HCT116 (cell line): ENCODE measurements at places on chromosomes 1 and 21.

DNA sequence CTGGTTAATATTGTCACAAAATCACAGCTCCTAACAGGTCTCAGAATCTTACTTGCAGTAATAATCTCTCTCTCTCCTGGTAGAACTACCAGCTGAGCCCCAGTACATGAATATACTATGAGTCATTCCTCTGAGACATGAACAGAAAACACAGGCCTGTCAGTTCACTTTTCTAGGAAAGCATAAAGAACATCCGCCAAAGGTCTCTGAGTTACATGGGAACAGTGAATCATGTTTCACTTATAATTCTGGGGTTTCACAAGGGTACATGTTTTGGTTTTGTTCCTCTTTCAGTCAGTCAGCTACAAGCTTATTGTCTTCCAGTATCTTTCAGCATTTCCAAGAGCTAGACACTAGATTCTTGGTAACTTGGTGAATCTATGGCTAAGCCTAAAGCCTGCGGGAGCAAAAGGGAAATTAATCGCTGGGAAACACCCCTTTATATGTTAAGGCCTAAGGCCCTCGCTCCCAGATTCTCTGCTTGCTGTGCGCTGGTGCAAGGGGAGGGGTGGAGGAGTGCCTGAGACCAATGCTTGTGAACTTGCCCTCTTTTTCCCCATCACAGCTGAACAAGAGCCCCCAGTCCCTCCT is 31.7 kb downstream of the IFNGR2 start:
- H3K27ac ChIP-seq, result peak overlapping the region; percentile 10; the same call in 1 of the 2 replicates
- no peak for DNase-seq
- no peaks in the 10 kb centered on the region for H3K4me1 ChIP-seq
- no peak overlapping the region for H3K4me3 ChIP-seq
- H3K36me3 ChIP-seq, result peaks cover 20% of the 10 kb centered on the region

DNA sequence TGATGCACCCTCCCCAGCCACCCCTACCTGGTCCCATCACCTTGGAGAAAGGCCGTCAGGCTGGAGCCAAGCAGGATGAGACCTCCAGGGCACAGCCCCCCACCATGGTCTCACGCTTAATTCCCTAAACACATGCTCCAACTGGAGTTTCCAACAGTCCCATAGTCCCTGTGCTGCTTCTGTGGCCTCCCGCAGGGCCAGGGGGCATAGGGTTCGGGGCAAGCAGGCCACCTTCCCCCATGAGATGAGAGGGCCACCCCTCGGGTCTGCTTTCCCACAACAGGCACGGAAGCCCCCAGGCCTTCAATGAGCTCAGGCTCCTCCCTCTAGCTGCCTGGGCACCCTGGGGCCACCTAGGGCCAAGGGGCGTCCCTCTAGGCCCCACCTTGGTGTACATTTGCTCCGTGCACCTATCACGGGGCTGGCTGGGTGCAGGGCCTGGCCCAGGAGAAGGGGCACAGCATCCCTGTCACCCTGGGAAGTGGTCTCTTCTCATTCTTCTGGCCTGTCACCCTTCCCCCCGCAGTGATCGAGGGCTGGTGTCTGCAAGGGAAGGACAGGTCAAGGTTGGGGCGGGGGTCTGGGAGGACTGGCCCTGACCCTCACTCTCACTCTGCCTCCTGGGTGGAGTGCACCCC is 42.4 kb downstream of the TRIM11 start:
- H3K4me3 ChIP-seq, result no peak overlapping the region
- no peak for DNase-seq
- no peaks in the 10 kb centered on the region for H3K27me3 ChIP-seq

GRCh38 chr1:150233359-150234308 is 2.3 kb downstream of the ANP32E start:
- peak overlapping the region; percentile 94 for H3K4me3 ChIP-seq
- no peak for DNase-seq
- peak overlapping the region; percentile 92 for H3K27ac ChIP-seq
- peaks cover 21% of the 10 kb centered on the region for H3K4me1 ChIP-seq
- no peaks in the 10 kb centered on the region for H3K27me3 ChIP-seq
- H3K36me3 ChIP-seq, result peaks cover 20% of the 10 kb centered on the region

DNA sequence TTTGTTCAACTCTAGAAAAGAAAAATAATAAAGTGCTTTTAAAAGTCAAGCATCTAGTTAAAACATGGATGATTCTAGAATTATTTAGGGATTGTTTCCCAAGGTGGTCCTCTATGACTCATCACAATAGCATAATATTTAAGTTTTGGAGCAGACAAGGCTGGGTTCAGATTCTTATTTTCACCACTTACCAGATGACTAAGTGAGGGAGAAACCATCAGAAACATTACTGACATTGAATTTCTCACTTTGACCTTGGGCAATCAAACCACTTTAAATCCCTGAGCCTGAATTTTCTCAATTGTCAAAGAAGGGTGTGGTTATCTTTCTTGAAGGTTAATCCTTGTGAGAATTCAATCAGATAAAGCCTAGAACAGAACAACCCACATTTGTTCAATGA is 102.5 kb upstream of the PTGFR start:
- DNase-seq, result no peak
- H3K4me3 ChIP-seq, result no peak overlapping the region
- H3K27me3 ChIP-seq, result no peaks in the 10 kb centered on the region
- no peaks in the 10 kb centered on the region for H3K4me1 ChIP-seq
